Peyer's patch (tissue), 4 donors: ENCODE measurements at places on chromosomes 2 and 18. TPM values are rescaled to one million over a fixed set of nuclear protein-coding genes. Genes with fewer than 3 reads are reported as not detected.

ABCG8 gene
- total RNA-seq, result 3.3 TPM

- no peaks in the 10 kb centered on the region for H3K27me3 ChIP-seq
- H3K36me3 ChIP-seq, result no peaks in the 10 kb centered on the region
- DNase-seq, result no peak
- H3K4me3 ChIP-seq, result no peak overlapping the region
- peak overlapping the region; percentile 36 for H3K27ac ChIP-seq
Measured at GRCh38 chr18:22185273-22185672, 15.9 kb downstream of the GATA6 start.

GRCh38 chr2:128726911-128727310 lies 408.2 kb upstream of the HS6ST1 start:
- H3K27ac ChIP-seq, result no peak overlapping the region
- H3K4me1 ChIP-seq, result no peaks in the 10 kb centered on the region
- no peaks in the 10 kb centered on the region for H3K36me3 ChIP-seq
- no peak for DNase-seq
- H3K27me3 ChIP-seq, result no peaks in the 10 kb centered on the region
- H3K4me3 ChIP-seq, result no peak overlapping the region

CCDC102B gene
- 3.5 TPM for total RNA-seq

- H3K36me3 ChIP-seq, result no peaks in the 10 kb centered on the region
- H3K27ac ChIP-seq, result no peak overlapping the region
- no peak for DNase-seq
Measured at GRCh38 chr2:18536100-18536499, 24.4 kb downstream of the RDH14 start.

DNA sequence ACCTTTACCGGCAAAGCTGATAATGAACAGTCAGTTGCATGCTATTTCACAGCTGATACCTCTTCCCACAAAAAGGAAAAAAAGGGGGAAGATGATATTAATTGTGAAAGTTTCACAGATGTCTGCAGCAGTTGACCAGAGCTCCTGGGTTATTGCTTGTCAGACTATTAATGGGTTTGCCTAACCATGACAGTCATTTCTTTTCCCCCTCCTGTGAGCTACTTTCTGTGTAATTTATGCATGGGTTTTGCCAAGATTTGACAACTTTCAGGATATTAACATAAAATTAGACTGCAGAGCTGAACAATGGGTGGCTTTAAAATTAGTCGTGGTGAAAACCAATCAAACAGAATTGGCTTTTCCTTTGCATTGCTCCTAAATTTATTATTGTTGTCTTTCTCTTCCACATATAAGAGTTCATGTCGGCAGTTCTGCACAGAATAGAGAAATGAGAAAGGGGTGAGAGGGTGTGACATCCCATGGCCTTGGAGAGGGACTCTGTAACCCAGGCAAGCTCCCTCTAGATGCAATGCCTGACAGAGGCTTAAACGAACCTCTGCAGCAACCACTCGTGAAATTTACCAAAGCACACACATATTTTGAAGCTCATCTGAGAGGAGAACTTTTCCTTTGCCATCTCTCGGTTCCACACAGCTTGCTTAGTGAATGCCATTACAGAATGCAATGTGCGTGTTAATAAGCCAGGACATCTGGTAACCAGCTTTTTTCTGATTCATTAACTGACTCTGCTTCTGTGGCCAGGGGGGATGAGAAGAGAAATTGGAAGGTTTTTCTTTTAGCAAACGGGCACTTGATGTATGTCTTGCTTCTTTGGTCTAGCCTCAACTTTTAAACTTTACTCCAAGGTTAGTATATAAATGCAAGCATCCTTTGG lies 82.2 kb upstream of the ITGA4 start:
- no peaks in the 10 kb centered on the region for H3K36me3 ChIP-seq
- H3K27ac ChIP-seq, result no peak overlapping the region
- H3K4me1 ChIP-seq, result no peaks in the 10 kb centered on the region
- H3K27me3 ChIP-seq, result no peaks in the 10 kb centered on the region
- H3K4me3 ChIP-seq, result no peak overlapping the region

- no peak overlapping the region for H3K27ac ChIP-seq
- DNase-seq, result no peak
- no peaks in the 10 kb centered on the region for H3K36me3 ChIP-seq
- no peaks in the 10 kb centered on the region for H3K4me1 ChIP-seq
Measured at GRCh38 chr2:158013891-158014290, 87.8 kb upstream of the UPP2 start.

GRCh38 chr2:34849827-34850226 lies 1250.7 kb upstream of the FAM98A start:
- no peaks in the 10 kb centered on the region for H3K4me1 ChIP-seq
- no peaks in the 10 kb centered on the region for H3K36me3 ChIP-seq
- no peak for DNase-seq
- no peak overlapping the region for H3K4me3 ChIP-seq
- H3K27me3 ChIP-seq, result no peaks in the 10 kb centered on the region
